ENCODE measurements at places on chromosomes 3 and 15.
A peak's percentile ranks its signal among the peaks of the same experiment; 100 is the strongest.

GRCh38 chr3:8001712-8002111 is 499.9 kb upstream of the LMCD1 start:
- DNase-seq, result no peak

- DNase-seq, result no peak
Observed at GRCh38 chr3:45506751-45507391, 87.7 kb upstream of the LIMD1 start.

DNA sequence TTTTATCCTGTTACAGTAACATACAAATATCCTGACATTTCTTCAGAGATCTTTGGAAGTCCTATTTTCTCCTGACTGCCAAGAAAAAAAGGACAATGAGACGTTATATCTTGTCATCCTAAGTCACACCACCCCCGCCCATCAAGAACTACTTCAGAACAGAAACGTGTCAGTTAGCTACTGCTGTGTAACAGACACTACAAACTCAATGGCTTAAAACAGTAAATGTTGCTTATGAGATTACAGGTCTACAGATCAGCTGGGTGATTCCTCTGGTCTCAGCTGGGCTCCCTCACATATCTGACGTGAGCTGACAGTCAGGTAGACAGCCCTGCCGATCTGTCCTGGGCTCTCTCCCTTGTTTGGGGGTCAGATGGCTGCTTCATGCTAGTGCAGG is 20.5 kb upstream of the CCDC174 start:
- DNase-seq, result no peak

DNA sequence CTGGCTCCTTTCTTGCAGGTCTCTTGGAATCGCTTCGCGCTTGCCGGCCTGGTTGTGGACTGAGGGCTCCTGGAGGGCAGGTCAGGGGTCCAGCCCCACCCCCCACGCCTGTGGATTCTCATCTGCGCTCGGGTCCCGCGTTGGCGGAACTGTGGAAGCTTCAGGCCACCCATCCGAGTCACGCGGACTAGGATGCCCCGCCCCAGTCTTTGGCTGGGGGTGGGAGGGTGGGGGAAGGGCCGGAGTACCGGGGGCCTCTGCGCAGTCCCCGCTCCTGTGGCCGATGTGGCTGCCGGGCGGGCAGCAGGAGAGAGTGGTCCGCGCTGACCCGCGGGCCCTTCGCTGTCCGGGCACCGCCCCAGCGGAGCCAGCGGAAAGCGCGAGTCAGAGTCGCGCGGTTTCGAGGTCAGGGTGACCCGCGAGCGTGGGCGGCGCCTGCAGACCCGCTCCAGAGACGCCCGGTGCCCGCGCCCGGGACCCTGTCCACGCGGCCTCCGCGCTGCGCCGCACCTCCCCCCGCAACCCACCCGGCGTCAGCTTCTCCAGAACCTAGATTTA is 114.2 kb downstream of the KLF13 start:
- peak; percentile 47 for DNase-seq

DNA sequence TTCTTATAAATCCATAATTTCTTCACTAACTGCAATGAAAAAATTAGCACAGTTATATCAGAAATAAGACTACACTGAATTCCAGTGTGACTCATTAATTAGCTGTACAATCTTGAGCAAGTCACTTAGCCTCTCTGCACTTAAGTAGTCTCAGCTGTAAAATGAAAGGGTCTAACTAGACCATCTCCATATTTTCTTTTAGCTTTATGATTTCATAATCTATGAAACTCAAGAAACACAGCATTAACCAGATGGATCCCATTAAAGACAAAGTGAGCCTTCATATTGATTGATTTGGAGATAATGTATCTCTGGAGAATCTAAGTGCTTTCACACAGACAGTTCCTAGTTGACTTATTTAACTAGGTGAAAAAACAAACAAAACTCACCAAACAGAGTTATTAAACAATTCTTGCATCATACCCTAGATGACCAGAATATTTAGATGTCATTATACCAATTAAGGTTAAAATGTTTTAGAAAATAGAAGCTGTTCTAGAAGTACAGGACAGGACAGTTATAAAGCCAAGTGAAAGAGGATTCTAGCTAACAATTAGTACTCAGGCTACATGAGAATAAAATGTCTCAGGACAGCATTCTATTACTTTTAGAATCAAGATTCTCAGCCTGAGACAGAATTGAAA is 11.2 kb downstream of the CSNK1G1 start:
- no peak for DNase-seq

GRCh38 chr3:66338927-66339326 is 118.1 kb downstream of the SLC25A26 start:
- no peak for DNase-seq

- no peak for DNase-seq
Observed at GRCh38 chr3:152461460-152461859, 192.7 kb downstream of the MBNL1 start.

GRCh38 chr3:123834631-123835030 is 49.5 kb downstream of the MYLK start:
- no peak for DNase-seq

DNA sequence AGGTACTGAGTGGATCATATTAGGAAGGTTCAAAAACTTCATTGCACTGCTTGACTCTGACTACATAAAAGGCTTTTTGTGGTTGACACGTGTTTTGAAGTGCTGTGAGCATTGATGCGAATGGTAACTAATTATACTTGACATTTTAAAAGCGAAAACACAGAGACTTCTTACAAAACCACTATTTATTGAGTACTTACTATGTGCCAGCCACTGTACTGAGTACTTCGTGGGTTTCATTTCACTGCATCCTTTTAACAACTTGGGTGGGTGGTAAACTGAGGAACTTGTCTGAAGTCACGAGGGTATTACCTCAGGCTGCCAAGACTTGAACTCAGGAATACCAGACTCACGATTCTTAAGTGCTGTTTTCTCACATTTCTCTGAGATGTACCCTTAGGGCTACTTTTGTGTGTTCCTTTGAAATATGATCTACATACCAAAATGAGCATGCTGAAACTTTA is 45.3 kb upstream of the PPP4R2 start:
- DNase-seq, result no peak

- DNase-seq, result no peak
Observed at GRCh38 chr3:177449360-177450006, 252.2 kb upstream of the TBL1XR1 start.

- no peak for DNase-seq
Observed at GRCh38 chr3:50294492-50295403, 2.5 kb upstream of the IFRD2 start.

- no peak for DNase-seq
Observed at GRCh38 chr15:91331581-91331980, 231.5 kb downstream of the SV2B start.

DNA sequence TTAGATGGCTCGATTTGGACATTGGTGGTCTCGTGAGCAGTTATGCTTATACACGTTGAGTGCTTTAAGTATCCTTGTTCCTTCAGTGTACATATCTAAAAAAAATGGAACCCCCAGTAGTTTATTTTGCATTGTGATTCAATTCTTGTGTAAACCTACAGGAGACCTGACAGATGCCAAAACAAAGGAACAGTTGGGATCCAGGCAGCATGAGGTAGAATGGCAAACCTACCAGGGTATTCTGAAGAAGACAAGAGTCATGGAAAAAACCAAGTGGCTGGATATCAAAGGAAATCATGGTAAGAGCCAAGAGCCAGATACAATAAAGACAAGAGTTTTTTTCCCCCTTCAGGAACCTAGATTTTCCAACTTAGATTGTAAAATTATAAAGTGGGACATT is 2.0 kb downstream of the TMEM62 start:
- DNase-seq, result no peak

DNA sequence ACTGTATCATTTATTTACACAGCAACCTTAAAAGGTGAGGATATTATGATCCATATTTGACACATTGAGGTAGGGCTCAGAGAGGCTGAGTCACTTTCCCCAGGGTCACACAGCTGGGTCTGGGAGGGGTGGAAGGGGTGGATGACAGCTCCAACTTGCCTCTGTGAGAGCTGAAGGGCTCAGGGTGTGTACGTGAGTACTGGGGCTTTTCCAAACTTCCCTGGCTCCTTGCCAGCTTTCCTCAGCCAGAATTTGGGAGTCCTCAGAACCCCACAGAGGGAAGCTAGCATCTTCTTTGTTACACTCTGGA is 58.3 kb upstream of the SLC6A11 start:
- DNase-seq, result no peak

- DNase-seq, result no peak
Observed at GRCh38 chr3:42020684-42021307, 58.9 kb upstream of the ULK4 start.

DNA sequence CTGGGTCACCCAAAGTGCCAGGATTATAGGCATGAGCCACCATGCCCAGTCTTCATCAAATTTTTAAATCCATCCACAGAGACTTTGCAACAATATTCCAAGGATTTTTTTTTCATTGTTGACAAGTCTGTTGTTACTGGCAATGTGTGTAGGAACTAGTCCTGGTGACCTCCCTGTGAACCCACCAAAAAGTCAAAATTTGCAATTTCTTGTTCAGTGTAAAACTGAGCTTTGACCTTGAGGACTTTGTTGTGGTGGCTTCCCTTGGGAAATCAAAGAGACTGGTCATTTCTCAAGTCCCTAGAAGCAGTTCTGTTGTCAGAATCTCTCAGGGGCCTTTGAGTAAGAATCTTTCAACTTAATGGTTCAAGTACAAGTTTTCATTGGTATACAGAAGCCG is 36.9 kb upstream of the COL8A1 start:
- no peak for DNase-seq

DNA sequence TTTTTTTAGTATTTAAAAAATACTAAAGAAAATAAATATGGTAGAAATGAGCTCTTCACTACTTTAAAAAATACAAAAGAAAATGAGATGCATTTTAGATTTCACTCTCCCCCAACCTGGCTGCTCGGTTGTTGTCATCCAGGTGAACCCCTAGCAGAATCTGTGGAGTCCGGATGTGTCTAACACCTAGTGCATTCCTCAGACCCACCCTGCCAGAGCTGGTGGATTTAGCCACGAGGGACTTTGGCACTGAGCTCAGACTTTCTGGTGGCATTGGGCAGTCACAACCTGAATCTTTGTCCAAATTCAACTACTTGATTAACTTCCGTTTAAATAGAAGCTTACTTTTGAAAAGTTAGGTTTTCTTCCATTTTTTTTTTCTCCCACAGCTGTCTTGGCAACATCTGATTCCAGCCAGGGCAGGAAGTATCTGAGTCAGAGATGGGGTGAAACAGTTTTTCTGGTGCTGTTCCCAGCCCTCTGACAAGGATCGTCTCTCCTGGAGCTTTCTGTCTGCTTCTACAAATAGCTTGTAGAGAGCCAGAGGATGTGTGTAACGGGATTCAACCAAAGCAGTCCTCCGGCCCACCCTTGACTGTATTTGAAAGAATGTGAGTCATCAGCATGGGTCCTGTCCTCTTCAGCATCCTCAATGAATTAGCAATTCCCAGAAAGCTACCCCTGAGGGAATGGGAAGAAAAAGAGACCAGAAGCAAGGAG is 301.8 kb upstream of the MCTP2 start:
- DNase-seq, result peak; percentile 43

DNA sequence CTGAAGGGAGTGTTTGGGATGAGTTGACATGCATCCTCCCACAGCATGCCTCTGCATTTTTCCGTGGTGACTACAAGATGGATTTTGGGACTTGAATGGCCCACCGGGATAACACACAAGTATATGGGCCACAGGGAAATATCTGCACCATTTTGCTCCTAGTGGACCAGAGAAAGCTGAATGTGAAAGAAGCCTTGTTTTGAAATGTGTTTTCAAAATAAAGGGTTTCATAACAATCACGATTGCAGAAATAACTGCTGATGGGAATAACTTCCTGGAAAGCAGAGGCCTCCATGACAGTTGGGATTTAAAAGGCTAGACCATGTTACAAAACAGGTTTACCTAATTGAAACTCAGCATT is 77.5 kb upstream of the PRR23C start:
- DNase-seq, result no peak

- no peak for DNase-seq
Observed at GRCh38 chr3:16900779-16901440, 16.2 kb downstream of the PLCL2 start.

GRCh38 chr3:169750665-169751064 is 14.2 kb downstream of the TERC start:
- no peak for DNase-seq

GRCh38 chr3:142931222-142931621 is 32.3 kb downstream of the PAQR9 start:
- DNase-seq, result no peak

DNA sequence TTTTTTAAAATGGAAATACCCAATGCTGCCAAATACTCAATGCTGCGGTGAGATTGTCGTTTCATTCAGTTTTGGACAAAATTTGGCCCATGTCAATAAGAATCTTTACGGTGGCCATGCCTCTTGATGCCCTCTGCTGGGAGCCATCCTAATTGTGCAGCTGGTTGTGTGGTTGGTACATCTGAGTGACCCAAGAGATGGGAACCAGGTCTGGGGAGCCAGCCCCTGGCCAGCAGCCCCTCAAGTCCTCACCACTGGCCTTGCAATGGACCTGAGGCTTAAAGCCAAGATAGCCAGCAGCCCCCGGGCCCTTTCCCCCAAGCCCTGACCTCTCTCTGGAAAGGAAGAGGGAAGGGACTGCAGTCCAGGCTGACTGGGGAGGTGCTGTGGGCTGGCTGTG is 36.4 kb upstream of the ESYT3 start:
- no peak for DNase-seq

DNA sequence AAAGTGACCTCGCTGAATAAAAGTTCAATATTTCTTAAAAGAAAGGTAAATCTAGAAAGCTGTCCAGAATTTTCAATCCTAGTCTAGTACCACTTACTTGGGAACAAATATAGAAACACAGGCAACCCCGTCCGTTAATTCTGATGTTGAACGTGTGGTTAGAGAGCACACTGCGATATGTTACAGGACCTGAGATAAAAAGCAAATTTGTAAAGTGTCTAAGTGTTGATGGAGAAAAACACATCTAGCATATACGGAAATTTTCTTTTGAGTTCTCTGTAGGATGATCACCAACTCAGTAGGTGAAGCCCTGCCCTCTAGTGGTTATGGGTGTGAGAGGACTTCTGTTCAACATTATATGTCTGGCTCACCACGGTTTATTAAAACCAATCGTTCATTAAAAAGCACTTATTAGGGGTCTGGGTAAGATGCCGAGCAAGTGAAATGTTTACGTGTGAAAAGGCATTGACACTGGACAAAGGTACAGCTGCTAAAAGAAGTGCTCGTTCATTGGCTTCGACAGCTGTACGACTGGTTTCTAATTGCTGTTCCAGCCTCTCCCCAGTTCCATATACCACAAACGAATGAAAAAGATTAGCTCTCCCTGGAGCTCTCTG is 1.0 kb upstream of the ATP2C1 start:
- DNase-seq, result peak; percentile 85

- no peak for DNase-seq
Observed at GRCh38 chr3:29181149-29181780, 99.6 kb upstream of the RBMS3 start.

Data from adrenal gland (tissue), 19 donors.